ENCODE measurements at places on chromosomes 13 and 19.
A peak's percentile ranks its signal among the peaks of the same experiment; 100 is the strongest.

DNA sequence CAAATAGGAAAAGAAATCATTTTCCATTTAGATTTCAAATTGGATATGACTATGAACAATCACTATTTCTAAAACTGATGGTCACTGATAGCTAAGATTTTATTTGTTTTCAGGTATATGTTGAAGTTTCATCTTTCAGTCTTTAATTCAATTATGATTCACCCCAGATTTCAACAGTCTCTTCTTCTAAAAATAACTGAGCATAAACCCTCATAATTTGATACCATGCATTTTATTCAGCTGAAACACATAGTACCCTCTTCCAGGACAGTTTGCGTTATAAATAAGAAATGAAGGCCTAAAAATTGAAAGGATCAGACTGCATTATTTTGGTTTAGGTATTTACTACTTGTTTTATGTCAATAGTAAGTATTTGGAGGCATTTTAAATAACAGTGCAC, 428.5 kb upstream of the NBEA start:
- no peak for DNase-seq

GRCh38 chr19:55690109-55690768, 15.2 kb downstream of the EPN1 start:
- no peak for DNase-seq

- DNase-seq: no peak
Measured at GRCh38 chr13:34038541-34039068, 220.7 kb downstream of the RFC3 start.

GRCh38 chr13:62113179-62113578, 697.5 kb upstream of the PCDH20 start:
- DNase-seq: no peak

DNA sequence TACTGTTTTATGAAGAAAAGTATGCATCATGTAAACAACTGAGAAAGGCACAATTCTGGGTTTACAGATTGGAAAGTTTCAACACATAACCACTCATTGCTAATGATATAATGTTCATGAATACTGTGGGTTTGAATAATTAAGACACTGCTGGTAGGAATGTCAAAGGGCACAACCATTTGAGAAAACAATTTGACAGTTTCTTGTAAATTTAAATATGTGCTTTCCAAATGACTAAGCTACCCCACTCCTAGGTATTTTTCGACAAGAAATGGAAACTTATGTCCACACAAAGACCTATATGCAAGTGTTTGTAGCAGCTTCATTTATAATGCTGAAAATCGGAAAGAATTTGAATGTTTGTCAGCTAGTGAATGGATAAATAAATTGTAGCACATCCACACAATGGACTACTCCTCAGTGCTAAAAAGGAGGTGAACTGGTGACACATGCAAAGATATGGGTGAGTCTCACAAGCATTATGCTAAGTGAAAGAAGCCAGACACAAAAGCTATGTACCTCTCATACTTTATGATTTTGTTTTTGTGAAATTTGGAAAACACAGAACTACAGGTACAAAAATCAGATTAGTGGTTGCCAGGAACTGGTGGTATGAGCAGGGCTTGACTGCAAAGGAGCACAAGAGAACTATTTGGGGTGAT, 44.8 kb upstream of the FLT1 start:
- no peak for DNase-seq

- no peak for DNase-seq
Measured at GRCh38 chr13:95209109-95209508, 92.1 kb downstream of the ABCC4 start.

- DNase-seq: no peak
Measured at GRCh38 chr19:10812196-10812595, 23.8 kb downstream of the TMED1 start.

GRCh38 chr13:94710881-94711560, 1.3 kb downstream of the SOX21 start:
- DNase-seq: no peak

DNA sequence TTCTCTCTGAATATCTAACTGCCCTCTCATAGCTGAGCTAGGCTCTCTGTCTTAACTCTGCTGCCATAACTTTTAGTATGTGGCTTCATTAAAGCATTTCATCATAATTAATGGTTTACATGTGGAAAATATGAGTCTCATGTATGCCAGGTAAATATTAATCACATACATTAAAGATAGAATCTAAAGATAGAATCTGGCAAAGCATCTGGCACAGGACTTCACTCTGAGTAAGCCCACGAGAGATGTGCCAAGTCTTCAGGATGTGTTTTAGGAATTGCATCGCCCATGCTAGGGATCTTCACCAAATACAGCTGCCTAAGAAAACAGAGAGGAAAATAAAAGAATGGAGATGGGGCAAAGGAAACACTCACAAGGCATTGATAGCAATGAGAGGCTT, 285.8 kb downstream of the DIAPH3 start:
- DNase-seq: no peak

DNA sequence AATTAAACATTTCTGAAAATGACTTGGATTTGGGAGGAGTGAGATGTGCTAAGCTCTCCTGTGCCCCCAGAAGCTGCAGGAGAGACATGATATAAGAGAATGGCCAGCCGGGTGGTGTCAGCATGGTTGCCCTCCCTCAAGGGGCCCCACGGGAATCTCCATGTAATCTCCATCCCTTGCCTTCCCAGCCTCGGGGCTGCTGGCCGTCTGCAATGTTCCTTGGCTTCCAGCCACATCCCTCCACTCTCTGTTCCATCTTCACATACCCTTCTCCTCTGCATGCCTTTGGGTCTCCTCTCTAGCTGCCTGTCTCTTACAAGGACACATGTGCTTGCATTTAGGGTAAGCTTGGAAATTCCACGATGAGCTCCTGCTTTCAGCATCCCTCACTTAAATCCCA, 172.0 kb downstream of the TSHZ3 start:
- no peak for DNase-seq

- DNase-seq: peak; percentile 31
Measured at GRCh38 chr13:21344662-21345176, 114.4 kb downstream of the ZDHHC20 start.

- DNase-seq: no peak
Measured at GRCh38 chr19:13951799-13952153, 533 bp upstream of the DCAF15 start.

DNA sequence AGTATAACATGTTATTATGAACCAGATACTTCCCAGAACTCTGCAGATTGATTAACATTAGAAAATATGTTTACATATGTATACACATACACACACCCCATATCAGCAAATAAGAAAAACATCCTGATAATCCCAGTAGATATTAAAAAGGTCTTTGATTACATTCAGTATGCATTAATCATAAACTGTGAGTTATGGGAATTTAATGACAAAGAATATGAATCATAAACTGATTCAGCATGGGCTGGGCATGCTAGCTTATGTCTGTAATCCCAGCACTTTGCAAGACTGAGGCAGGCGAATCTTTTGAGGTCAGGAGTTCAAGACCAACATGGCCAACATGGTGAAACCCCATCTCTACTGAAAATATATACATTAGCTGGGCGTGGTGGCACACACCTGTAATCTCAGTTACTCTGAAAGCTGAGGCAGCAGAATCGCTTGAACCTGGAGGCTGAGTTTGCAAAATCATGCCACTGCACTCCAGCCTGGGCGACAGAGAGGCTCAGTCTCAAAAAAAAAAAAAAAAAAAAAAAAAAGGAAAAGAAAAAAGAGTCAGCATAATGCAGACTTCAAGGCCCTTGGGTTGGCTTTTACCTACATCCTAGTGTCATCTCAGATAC, 581.9 kb upstream of the PRR20A start:
- no peak for DNase-seq

DNA sequence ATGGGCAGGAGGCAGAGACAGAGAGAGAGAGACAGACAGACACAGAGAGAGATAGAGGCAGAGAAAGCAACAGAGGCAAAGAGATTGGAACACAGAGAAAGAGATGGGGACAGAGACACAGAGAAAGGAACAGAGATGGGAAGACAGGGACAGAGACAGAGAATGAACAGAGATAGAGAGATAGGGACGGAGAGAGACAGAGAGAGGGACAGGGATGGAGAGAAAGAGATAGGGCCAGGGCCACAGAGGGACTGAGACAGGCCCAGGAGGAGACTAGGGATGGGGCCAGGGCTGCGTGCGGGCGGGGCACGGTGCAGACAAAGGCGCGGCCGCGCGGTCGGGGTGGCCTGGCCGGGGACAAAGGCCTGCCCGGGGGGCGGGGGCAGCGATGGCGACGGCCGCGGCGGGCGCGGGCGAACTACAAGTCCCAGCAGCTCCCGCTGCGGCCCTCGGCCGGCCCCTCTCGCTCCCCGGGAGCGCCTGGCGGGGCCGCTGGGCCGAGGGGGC, at the start of gene ZNF358:
ZNF358 (plus strand) TSS at position 459 of the 507 bp plus-strand sequence. CDS start 3,140 bp downstream, outside the sequence.
- DNase-seq: no peak

GRCh38 chr13:98246538-98247172, 69.6 kb upstream of the RNF113B start:
- no peak for DNase-seq

- DNase-seq: no peak
Measured at GRCh38 chr13:100433475-100433874, 155.1 kb downstream of the GGACT start.

DNA sequence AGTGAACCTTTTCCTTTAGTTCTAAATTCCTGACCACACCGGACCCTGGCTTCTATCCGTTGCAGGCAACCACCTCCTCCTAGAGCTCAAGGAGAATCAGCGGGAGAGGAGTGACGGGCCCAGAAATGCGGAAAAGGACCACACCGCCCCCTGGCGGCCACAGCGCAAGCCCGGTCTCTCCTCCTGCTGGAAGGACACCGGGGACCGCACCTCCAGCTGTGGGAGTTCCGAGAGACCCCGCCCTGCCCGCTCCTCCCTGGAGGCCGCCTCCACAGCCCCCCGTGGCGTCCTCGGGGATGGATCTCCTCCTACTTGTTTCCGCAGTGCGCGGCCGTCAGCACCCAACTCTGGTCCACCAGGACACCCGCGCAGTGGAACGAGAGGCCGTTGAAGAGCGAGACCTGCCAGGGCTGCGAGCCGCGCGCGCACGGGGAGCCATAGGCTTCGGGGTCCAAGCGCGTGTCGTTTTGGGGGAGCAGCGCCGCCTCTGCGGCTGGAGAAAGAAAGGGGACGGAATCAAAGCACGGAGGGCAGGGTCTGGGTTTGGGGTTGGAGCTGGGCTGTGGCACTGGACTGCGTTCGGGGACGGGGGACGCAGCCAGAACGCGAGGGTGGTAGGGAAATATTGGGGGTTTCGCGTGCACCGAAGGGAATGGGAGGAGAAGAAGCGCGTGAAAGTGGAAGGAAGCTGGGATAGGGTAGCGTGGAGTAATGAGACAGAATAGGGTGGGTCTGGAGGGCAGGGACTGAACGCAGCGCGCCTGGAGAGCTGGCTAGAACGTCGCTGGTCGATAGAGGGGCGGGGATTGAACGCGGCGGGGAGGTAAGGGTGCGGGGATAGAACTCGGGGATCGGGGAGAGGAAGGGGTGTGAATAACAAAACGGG, 2.5 kb downstream of the KLK10 start:
- no peak for DNase-seq

DNA sequence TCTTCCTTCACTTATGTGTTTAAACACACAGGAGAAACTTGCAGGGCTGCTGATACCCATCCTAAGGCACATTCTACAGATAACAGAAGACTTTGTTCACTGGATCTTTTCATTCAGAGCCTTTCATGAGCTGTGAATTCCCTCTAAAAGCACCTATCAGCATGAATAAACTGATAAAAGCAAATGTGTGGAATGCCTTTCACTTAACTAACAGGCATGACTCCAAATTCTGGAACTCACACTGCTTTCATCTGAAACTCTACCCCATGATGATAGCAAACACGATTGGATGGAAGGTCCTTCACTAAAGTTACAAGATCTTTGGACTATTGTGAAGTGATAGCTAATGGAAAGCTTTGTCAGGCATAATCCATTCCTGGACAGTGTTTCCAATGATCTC, 457.3 kb downstream of the EFNB2 start:
- no peak for DNase-seq

GRCh38 chr13:78152415-78152814, 233.8 kb upstream of the EDNRB start:
- DNase-seq: no peak

- DNase-seq: no peak
Measured at GRCh38 chr13:92984151-92984550, 242.5 kb upstream of the GPC6 start.

DNA sequence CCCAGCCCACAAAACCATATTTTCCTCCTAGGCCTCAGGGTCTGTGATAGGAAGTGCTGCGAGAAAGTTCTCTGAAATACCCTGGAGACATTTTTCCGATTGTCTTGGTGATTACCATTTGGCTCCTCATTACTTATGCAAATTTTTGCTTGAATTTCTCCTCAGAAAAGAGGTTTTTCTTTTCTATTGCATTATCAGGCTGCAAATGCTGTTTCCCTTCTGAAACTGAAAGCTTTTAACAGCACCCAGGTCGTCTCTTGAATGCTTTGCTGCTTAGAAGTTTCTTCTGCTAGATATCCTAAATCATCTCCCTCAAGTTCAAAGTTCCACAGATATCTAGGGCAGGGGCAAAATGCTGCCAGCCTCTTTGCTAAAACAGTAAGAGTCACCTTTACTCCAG, 434.2 kb downstream of the PCDH20 start:
- no peak for DNase-seq

- DNase-seq: no peak
Measured at GRCh38 chr13:90919153-90919552, 428.3 kb upstream of the MIR17HG start.

GRCh38 chr13:39186205-39186875, 148.1 kb downstream of the NHLRC3 start:
- no peak for DNase-seq

GRCh38 chr19:13010038-13010991, 15.0 kb downstream of the NFIX start:
- DNase-seq: no peak

GRCh38 chr13:113759525-113760137, 605 bp downstream of the TMEM255B start:
- DNase-seq: no peak

DNA sequence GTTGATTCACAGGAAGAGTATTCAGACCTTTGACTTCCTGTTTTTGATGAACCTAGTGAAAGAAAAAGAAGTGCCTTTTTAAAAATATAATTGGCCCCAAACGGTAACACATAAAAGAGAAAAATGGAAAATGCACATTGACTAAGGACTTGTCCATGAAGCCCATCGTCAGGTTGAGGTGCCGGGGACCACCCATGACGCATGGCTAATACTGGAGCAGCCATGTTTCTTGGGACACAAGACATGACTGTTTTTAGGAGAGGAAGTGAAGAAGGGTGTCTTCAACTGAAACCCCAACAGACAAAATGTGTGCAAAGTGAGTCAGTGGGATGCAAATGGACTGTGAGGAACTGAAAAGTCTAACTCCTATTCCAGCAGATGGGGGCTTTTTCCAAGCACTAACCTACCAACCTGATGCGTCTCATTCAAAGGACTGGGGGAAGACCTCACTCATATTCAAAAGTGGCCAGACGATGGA, 459.4 kb downstream of the FOXO1 start:
- no peak for DNase-seq

DNA sequence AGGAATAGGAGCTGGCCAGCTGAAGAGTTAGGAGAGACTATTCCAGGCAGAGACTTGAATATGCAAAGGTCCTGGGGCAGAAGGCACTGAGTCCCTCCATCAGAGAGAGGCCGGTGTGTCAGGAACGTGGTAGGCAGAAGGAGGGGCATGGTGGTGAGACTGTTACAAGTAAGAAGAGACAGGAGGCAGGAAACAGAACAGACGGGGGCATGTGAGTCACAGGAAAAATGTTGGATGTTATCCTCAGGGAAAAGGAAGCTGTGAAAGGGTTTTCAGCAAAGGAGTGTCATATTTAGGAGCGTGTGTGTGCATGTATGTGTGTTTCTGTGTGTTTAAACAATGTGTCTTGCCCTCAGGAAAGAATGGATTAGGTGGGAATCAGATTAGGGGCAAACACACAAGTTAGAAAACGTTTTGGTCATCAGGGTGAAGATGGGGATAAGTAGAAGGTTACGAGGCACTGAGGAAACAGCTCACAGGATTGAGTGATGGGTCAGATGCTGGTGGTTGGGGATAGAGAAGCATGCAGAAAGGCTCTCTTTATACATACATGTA, 1.1 kb downstream of the EDDM13 start:
- DNase-seq: no peak

Data from activated effector memory CD4-positive, alpha-beta T cell treated with Interleukin-2 at 50 U/mL for 16 hours (primary cell).